ENCODE measurements at places on chromosomes 2 and 18. TPM values are rescaled to one million over a fixed set of nuclear protein-coding genes. Genes with fewer than 3 reads are reported as not detected.

ASB18 gene
- not detected for total RNA-seq

IL36B gene
- total RNA-seq: not detected

PIAS2 gene
- total RNA-seq: 74.1 TPM

BARD1 gene
- 77.6 TPM for total RNA-seq

ATG16L1 gene
- total RNA-seq: 49.8 TPM

STPG4 gene
- not detected for total RNA-seq

SEPTIN10 gene
- 83.8 TPM for total RNA-seq

GPAT2 gene
- 1.3 TPM for total RNA-seq

DPP10 gene
- total RNA-seq: 22.3 TPM

SPHKAP gene
- total RNA-seq: 8.7 TPM

Measured in camera-type eye (tissue), 1 donor.